ENCODE measurements at places on chromosomes 2 and 18. TPM values are rescaled to one million over a fixed set of nuclear protein-coding genes. Genes with fewer than 3 reads are reported as not detected.

Gene VSNL1
- 442 TPM for polyA plus RNA-seq

Gene GPAT2
- not detected for polyA plus RNA-seq

Gene KCNG2
- polyA plus RNA-seq = not detected

Gene TMEM37
- polyA plus RNA-seq = not detected

Gene FABP1
- polyA plus RNA-seq = not detected

Gene LBH
- 0.70 TPM for polyA plus RNA-seq

Gene LCT
- polyA plus RNA-seq = not detected

Gene ARHGAP15
- 2.6 TPM for polyA plus RNA-seq

Gene CNGA3
- polyA plus RNA-seq = not detected

Gene SLC9A4
- 0.15 TPM for polyA plus RNA-seq

Gene CYP27C1
- polyA plus RNA-seq = not detected

Gene ZNF24
- polyA plus RNA-seq = 34.6 TPM

Gene EPHA4
- 140 TPM for polyA plus RNA-seq

Gene SLC16A14
- polyA plus RNA-seq = 37.5 TPM

Gene ALLC
- polyA plus RNA-seq = 0.78 TPM

Gene CASP8
- 0.67 TPM for polyA plus RNA-seq

Gene NMUR1
- polyA plus RNA-seq = not detected

Gene SMAD2
- 33.6 TPM for polyA plus RNA-seq

Gene KCNK3
- polyA plus RNA-seq = 0.39 TPM

Gene ZC3H8
- polyA plus RNA-seq = 50.0 TPM

Gene FAM161A
- polyA plus RNA-seq = 3.0 TPM

Gene ABCG8
- polyA plus RNA-seq = not detected

Gene GALNT1
- polyA plus RNA-seq = 57.6 TPM

Gene LYG1
- not detected for polyA plus RNA-seq

Gene COL4A4
- 0.67 TPM for polyA plus RNA-seq

Gene CENPA
- polyA plus RNA-seq = 0.66 TPM

Gene TEKT4
- polyA plus RNA-seq = not detected

Gene PPP3R1
- 22.1 TPM for polyA plus RNA-seq

Gene ZEB2
- polyA plus RNA-seq = 9.3 TPM

Gene PRKAG3
- not detected for polyA plus RNA-seq

Gene NYAP2
- polyA plus RNA-seq = 0.43 TPM

Gene ATG16L1
- polyA plus RNA-seq = 6.3 TPM

Gene DAW1
- polyA plus RNA-seq = not detected

Gene DCDC2C
- polyA plus RNA-seq = not detected

Gene SMYD1
- polyA plus RNA-seq = not detected

Gene ACTR2
- 101 TPM for polyA plus RNA-seq

Gene ALPI
- polyA plus RNA-seq = not detected

Gene MFSD2B
- not detected for polyA plus RNA-seq

Gene STK16
- polyA plus RNA-seq = 2.6 TPM

Gene SLC11A1
- polyA plus RNA-seq = not detected

Gene ZSWIM2
- not detected for polyA plus RNA-seq

Gene PTH2R
- not detected for polyA plus RNA-seq

Gene PREPL
- polyA plus RNA-seq = 248 TPM

Gene FAM136A
- 41.9 TPM for polyA plus RNA-seq
